ENCODE measurements at places on chromosomes 2 and 18. TPM values are rescaled to one million over a fixed set of nuclear protein-coding genes. Genes with fewer than 3 reads are reported as not detected.

The NT5DC4 gene
- total RNA-seq: not detected

The HOXD1 gene
- not detected for total RNA-seq

The NYAP2 gene
- not detected for total RNA-seq

The LYPD6 gene
- not detected for total RNA-seq

The GAD1 gene
- total RNA-seq: not detected

The UGGT1 gene
- total RNA-seq: 23.5 TPM

The LHCGR gene
- not detected for total RNA-seq

The MGAT4A gene
- 200 TPM for total RNA-seq

Measured in CD4-positive, alpha-beta T cell (primary cell).